ENCODE measurements at places on chromosomes 5 and 9.

GRCh38 chr9:135522137-135522877 lies 1.1 kb downstream of the LCN1 start:
- DNase-seq = no peak

DNA sequence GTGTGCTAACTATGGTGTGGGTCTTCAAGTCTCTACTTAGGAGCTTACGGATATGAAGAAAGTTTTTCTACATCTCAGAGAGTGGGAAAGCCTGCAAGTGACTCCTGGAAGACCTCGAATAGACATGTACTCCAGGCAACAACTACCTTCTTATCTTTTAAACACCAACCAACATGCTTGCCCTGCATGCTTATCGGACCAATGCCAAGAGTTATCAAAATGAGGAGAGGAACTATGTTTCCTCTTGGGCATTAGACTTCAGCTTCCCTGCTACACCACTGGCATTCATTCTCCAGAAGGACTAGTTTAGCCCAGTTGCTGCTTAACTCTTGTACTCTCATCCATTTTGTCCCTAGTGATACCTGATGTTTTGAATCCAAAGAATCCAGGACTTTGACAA lies 74.7 kb upstream of the MAN2A1 start:
- DNase-seq = no peak

- no peak for DNase-seq
Measured at GRCh38 chr9:81664638-81665222, 24.6 kb downstream of the TLE1 start.

DNA sequence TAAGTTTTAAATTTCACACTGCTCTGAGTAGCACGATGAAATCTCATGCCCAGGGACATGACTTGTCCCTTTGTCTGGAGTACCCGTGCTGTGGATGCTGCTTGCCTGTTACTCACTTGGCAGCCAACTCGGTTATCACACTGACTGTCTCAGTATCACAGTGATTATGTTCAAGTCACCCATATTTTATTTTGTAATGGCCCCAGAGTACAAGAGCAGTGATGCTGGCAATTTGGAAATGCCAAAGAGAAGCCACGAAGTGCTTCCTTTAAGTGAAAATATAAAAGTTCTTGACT lies 22.8 kb upstream of the SCGB3A2 start:
- DNase-seq = no peak

DNA sequence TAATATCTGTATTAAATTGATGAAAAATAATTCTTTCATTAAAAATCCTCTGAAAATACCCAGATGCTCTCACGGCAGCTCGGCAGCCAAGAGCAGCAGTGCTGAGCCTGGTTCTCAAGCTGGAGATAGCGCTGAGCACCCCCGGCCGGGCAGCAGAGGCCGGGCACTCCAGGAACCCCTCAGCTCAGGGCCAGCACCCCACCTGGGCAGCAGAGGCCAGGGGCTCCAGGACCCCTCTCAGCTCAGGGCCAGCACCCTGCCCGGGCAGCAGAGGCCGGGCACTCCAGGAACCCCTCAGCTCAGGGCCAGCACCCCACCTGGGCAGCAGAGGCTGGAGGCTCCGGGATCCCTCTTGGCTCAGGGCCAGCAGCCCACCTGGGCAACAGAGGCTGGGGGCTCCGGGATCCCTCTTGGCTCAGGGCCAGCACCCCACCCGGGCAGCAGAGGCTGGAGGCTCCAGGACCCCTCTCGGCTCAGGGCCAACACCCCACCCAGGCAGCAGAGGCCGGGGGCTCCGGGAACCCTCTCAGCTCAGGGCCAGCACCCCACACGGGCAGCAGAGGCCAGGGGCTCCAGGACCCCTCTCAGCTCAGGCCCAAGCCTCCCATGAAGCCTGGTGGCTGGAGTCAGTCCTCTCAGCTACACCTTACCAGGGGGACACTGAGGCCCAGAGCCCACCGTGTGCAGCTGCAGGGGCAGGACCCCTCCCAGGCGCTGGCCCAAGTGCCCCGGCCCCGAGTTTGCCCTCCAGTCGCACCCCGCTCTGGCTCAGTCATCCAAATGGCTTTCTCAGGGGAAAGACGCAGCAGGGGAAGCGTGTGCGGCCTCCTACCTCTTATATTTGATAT lies 21.7 kb downstream of the CLPTM1L start:
- DNase-seq = no peak

GRCh38 chr5:107373549-107374263 lies 297.0 kb downstream of the EFNA5 start:
- DNase-seq = no peak

- no peak for DNase-seq
Measured at GRCh38 chr5:124706729-124707361, 39.6 kb downstream of the ZNF608 start.

- DNase-seq = no peak
Measured at GRCh38 chr5:120512068-120512467, 48.0 kb downstream of the PRR16 start.

- no peak for DNase-seq
Measured at GRCh38 chr9:6301858-6302257, 26.3 kb upstream of the TPD52L3 start.
